ENCODE measurements at places on chromosomes 7 and 10.

DNA sequence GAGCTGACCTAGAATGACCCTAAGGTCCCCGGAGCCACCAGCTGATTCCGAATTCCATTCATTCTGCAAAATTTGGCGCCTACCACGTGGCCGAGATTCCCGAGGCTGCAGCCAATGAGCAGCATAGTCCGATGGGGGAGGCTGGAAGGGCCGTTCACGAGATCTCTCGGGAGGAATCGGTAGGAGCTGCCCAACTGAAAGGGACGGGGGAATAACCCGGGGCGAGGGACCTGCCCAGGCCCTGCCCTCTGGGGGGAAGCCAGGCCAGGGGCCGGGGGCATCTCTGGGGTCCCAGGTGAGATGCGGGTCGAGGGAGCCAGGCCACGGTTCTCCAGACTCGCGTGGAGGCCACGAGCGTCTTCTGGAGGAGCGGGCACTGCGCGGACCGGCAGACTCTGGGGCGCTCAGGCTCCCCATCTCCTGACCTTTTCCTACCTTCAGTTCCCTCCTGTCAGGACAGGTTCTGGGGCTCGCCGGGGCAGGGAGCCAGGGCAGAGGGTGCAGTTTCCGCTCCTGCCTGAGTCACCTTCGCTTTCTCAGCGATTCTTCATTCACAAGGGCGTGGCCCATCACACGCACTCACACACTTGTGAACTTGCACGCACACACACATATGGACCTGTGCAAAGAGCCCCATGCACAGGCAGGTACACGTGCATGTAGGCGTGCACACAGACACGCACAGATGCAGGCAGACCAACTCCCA lies 173.4 kb downstream of the RNF216 start:
- DNase-seq = no peak

DNA sequence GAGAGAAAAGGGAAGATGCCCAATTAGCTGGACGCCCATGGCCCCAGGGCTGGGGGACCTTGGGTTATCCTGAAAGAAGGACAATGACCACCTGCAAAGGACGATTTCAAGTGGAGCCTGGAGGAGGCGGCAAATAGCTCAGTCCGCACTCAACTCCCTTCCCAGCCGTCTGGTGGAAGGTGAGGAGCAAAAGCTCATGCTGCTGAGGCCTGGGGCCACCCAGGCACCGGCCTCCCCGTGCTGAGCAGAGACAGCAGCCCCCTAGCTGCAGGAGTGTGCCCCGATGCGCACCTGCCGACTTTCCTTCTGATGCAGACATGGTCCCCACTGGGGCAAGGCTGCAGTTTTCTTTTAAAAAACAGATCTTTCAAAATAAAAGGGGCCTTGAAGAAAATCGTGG lies 7.9 kb downstream of the FAM20C start:
- DNase-seq = no peak

GRCh38 chr7:28811701-28812430 lies 146.3 kb downstream of the TRIL start:
- no peak for DNase-seq

DNA sequence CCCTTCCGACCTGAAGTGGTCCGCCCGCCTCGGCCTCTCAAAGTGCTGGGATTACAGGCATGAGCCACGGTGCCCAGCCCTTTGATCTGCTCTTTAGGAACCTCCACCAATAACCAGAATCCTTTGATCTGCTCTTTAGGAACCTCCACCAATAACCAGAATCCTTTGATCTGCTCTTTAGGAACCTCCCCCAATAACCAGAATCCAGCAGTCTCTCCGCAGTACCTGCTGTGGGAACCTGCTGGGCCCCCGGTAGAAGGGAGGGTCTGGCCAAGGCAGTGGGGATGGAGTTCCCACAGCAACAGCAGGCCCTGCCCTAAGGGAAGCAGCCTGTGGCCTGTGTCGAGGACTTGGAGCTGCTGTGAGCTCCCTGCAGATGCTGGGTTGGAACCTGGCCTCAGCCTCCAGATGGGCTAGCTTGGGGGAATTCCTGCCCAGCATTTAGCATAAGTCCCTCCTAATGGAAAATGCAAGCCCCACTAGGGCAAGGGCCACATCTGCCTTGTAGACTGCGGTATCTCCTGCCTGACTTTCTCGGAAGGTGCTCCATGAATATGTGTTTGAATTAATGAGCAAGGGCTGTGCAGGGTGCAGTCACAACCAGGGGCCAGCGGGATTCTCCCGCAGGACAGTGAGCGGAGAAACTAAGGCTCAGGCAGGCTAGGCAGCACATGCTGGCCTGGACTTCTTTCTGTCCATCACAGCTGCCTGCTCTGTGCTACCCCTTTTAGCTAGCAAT lies 165.8 kb downstream of the UBE2H start:
- no peak for DNase-seq

GRCh38 chr10:129934196-129934925 lies 29.7 kb downstream of the EBF3 start:
- no peak for DNase-seq

GRCh38 chr7:2845034-2845592 lies 1.0 kb upstream of the GNA12 start:
- DNase-seq = no peak

DNA sequence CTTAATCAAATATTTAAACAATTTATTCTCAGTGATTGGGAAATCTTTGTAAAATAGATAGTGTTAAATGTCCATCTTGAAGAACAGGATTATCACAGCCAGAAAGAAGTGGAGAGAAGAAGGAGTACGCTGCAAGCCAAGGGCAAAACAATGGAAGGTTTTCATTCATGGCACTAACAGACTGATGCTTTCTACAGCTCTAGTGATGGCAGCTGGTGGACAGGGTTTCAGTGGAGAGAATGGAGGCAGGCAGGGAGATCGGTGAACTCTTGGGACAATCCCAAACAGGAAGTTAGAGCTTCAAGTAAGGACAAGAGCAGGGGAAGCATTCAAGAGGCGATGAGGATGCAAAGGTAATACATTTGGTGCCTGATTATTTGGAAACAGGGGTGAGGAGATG lies 207.0 kb downstream of the JAZF1 start:
- peak; percentile 28 for DNase-seq

DNA sequence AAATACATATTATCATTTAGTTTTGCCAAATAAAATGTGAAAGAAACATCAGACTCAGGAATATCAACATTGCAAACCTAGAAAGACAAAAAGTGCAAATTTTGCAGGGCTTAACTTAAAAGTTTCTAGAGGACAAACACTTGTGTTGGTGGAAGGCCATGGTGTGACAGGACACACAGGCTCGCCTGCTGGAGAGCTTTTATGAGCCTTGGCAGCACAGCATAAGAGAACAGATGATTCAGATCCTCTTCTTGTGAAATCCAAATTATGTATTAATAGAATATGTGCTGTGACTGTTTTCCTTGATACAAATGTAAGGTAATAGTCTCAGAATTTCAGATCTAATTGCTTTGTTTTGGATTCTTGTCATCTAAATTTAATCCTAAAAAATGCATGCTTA lies 72.9 kb upstream of the ABCB5 start:
- DNase-seq = no peak

Measured in hypothalamus (tissue), 51 donors.